ENCODE measurements at places on chromosomes 6 and 20.

DNA sequence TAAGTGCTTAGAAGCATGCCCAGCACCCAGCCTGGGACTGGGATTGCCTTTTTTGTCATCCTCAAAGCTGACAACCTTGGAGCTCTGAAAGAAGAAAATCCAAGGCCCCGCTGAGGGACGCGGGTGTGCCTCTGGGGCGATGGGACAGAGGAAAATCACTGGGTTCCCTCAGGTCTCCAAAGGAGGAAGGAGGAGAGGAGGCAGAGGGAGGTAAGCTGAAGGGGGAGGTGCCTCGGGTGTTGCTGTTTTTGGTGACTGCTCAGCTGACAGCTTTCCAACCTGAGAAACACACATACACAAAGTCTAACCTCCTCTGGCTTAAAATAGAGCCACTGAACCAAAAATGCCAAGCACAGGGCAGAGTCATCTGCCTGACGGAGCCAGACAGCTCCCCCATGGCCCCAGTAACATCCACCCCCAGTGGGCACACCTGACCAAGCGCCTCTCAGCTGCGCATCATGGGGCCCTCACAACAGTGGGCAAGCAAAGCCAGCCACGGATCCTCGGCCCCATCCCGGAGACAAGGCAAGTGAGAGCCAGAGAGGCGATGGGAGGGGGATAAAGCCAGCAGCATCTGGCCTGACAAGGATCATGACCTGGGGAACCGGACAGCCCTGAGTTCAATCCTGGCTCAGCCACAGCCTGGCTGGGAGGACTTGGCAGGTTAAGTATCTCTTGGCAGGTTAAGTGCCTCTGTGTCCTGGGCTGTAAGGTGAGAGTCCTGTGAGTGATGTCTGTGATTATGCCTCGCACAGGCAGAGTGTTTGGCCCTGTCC lies 3.2 kb upstream of the KCNK15 start:
- DNase-seq = no peak

DNA sequence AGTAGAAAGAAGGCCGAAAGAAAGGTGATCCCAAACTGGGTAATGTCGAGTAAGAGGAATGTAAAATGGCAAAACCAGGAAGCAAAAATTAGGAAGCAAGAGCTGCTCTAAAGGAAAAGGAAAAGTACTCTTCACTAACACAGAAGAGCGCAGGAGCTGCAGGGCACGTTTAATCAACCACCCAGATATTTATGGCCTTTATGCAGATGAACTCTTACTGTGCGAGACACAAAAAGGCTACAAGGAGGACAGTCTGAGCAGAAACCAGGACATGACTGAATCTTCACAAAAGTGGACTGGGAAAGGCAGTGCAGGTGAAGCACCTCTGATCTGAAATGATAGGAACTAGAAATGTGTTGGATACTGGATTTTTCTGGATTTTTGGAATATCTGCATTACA lies 15.2 kb upstream of the PRR18 start:
- DNase-seq = no peak

DNA sequence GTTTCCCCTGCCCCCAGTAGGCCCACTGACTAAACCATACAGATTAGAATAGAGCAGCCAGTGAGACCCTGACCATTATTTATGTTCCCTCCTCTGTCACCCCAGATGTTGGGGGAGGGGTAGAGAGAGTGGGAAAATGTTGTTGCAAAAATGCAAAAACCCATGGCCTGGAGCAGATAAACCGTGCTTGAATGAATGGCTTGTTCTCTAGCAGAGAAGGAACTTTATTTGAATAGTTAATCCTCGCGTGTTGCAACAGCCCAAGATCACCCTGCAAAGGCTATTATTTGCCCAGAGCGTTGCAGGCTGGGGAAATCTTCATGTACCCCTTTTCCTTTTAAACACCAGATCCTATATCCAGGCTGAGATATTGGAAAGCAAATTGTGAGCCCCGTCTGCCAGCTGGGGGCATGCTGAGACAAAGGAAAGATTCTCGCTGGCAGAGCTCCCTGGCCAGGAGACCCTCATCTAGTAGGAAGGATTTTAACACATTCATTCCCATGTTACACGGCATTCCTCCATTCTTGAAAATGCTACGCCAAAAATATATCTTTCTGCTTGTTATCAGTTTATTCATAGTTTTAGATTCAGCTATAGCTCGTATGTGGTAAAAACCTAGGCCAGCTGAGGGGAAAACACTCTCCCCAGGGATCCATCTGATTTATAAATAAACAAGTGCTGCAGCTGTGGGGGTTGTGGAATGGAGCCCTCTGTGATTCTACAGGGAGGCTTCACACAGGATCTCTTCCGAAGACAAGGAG lies 53.0 kb downstream of the LINC00237 start:
- DNase-seq = no peak

DNA sequence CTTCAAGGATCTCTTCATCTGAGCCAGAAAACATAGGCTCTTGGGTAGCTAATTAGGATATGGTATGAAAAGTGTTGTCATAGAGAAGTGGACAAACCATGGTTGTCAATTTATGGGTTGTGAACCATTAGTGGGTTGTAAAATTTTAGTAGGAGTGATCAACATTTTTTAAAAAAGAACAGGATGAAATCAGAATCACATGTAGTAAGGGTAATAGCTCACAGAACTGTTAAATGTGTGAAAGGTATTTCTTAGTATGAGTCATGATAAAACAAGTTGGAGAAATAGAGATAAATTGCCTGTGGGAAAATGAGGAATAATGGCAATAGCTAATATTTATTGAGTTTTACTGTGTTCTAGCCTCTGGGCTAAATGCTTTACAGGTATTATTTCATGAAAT lies 113.4 kb downstream of the MAP3K4 start:
- no peak for DNase-seq

DNA sequence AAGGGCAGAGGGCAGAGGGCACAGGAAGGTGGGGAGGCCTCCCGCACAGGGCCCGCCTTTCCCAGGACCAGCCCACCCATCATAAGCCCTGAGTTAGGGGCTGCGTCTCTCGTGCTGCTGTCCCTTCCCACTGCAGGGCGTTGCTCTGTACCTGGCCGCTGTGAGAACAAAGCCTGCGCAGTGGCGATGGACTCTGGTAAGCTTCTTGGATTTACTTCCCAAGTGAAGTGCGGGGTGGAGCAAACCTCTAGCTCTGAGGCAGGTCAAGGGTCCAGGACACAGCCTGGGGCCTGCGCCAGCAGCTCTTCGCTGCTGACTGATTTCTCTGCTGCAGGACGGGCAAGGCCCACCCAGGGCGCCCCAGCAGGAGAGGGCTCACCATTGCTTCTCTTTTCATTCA lies 23.9 kb downstream of the INSM1 start:
- DNase-seq = no peak

- DNase-seq = no peak
Measured at GRCh38 chr6:16694781-16695578, 66.3 kb downstream of the ATXN1 start.

GRCh38 chr6:144055121-144055931 lies 40.0 kb downstream of the SF3B5 start:
- no peak for DNase-seq

DNA sequence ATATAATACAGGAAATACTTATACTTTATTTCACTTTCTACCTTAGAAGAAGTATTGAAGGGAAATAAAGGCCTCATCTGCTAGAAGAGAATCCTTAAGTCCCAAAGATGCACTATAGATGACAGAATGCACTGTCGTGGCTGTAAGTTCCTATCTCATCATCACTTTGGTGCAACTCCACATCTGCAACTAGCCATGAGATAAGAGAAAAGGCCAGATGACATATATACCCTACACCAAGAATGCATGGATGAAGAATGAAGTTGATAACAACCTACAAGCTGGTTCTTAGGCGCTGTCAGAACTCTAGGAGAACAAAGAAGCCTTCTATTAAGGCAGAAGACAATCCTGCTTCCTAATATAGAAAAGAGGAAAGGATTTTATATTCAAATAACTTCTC lies 11.6 kb upstream of the PLN start:
- DNase-seq = no peak

GRCh38 chr20:44810391-44811149 lies at the start of gene RIMS4:
TSS of gene RIMS4 (minus strand) at chr20:44810546. CDS start at chr20:44810271, 275 bp downstream.
- DNase-seq = no peak

- DNase-seq = no peak
Measured at GRCh38 chr6:42123379-42124103, 18.9 kb downstream of the C6orf132 start.

GRCh38 chr6:63816982-63817436 lies 181.4 kb downstream of the PHF3 start:
- DNase-seq = no peak

- no peak for DNase-seq
Measured at GRCh38 chr20:10576411-10577090, 97.2 kb downstream of the JAG1 start.

Measured in stimulated activated CD4-positive, alpha-beta T cell treated with anti-CD3 and anti-CD28 coated beads, Interleukin-1b, Interleukin-23, amount 100 ng/mL, for 1 hour (primary cell).